ENCODE measurements at places on chromosomes 5 and 9. TPM values are rescaled to one million over a fixed set of nuclear protein-coding genes. Genes with fewer than 3 reads are reported as not detected.

DNA sequence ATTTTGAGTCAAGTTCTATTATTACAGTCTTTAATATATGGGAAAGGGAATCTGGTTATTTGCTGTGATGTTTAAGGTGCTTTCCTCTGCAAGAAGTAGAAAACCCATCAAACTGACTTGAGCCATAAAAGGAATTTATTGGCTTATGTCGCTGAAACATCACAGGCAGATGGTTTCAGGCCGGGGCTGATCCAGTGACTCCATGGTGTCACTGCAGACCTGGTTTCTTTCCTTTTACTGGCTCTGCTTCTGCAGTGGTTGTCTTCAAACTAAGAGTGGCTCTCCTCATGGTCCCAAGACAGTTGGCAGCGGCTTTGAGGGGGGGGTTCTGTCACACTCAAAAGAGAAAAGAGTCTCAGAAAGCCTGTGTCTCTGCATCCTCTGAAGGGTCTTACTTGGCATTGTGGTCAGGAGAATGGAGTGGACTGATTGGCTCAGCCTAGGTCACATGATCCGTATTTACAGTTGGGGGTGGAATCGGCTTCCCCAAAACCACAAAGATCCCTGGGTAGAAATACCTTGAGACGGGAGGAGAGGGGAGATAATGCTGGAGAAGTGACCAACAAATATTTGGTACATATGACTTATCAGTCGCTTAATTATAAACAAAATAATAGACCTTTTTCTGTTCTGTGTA, 106.3 kb downstream of the DAPK1 start:
- no peak for DNase-seq

PLPPR1 gene
- not detected for total RNA-seq

- no peak for DNase-seq
Measured at GRCh38 chr5:153809166-153809565, 229.5 kb downstream of the FAM114A2 start.

DNA sequence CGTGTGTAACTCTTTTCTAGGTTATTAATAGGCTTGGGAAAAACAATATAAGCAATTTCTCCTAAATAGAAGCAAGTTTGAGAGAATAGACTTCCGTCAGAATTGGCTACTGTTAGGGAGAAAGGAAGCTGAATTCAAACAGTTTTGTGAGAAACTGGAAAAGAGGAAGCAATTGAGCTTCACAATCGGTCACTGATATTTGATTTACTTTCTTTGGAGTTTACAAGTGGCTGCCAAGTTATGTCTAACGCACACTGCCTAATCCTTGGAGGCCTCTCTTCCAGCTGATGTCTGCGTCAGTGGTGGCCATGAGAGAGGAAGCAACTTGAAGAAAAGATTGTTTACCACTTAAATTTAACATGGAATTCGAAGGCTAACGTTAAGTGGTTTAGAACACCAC, 319.5 kb downstream of the ADGRV1 start:
- peak; percentile 43 for DNase-seq

- peak; percentile 73 for DNase-seq
Measured at GRCh38 chr5:111223787-111224560, at the start of gene CAMK4. Gene CAMK4, plus strand, starts transcription at chr5:111224384. Its CDS starts 100 bp downstream, at chr5:111224484.

Measured in IMR-90 (cell line).